ENCODE measurements at places on chromosomes 7 and 10.

DNA sequence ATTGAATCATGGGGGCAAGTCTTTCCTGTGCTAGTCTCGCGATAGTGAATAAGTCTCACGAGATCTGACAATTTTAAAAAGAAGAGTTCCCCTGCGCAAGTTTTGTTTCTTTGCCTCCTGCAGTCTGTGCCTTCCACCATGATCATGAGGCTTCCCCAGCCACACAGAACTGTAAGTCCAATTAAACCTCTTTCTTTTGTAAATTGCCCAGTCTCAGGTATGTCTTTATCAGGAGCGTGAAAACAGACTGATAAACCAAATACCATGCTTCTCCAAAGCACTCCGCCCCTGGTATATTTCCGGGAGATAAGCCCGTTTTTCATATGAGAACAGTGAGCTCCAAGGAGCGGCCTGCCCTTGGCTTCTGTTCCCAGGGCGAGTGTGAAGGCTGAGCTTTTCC is 118.9 kb downstream of the EVX1 start:
- no peak for DNase-seq

- DNase-seq = no peak
Observed at GRCh38 chr10:72276421-72277339, 3.0 kb downstream of the DDIT4 start.

- no peak for DNase-seq
Observed at GRCh38 chr10:33093362-33093761, 135.3 kb upstream of the ITGB1 start.

GRCh38 chr10:15345450-15345849 is 25.6 kb downstream of the FAM171A1 start:
- no peak for DNase-seq

DNA sequence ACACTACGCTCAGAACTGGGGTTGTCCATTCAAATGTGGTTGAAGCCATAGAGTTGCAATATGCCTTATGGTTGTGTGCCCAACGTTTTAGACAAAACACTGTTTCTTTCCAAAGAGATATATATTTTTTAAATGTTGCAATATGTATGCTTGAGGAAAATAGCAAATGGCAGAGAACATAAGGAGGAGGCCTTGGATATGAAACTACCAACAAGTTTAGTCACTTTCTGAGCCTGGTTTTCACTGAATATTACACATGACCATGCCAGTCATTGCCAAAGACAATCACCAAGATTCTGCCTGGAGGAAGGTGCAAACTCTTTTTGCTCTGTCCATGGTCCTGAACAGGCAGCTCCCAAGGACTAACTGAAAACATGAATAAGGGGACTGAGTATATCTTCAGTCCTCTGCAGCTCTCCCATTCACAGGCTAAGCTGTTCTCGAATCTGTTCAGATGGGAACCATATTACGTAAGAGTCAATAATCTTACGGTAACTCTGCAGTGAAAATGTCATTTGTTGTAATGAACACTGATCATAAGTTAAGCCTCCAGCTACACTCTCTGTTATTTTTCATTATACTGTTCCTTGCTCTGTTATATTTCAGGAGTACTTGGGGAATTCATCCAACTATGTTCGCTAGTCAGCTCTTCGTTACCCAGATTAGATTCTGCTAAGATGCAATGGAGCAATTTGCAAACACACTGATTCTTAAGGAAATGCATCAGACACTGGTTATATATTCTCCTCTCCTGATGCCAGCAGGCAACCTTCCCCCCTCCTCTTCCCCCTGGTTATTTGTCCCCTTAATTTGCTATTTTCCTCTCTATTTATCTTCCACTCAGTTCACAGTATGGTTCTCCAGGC is 90.7 kb upstream of the C1QL3 start:
- DNase-seq = no peak

DNA sequence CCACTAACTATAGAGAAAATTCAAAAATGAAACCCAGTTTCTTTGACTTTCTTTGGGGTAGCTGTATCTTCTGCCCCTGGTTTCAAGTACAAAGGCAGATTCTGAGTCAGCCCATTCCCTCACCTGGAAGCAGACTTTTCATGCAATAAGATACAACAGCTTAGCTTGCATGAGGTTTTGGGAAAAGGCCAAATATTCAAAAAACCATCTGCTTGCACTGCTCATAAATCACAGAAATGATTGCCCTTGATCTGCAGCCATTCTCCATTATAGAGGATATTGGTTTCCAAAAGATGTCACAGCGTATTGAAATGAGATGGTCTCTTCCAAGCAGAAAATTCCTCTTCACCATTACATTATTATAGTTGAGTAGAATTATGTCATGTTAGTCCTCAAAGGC is 354.0 kb downstream of the PHF14 start:
- no peak for DNase-seq

GRCh38 chr7:117808910-117809705 is 64.1 kb downstream of the CTTNBP2 start:
- DNase-seq = no peak

DNA sequence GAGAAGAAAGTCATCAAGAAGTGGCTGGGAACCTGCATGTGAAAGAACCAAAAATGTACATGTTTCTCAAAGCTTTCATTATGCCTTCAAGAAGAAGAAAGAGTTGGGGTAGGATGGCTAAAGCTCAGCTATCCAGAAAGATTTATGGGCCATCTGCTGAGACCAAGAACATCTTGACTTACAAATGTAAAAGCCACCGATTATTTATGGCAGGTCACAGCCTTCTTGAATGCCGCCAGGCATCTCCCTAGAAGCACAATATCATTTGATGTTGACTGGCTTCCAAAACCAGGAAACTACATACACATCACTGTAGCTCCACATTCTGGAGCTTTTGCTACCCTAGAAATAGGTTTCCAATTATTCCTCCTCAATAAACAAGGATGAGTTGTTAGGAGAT is 254.2 kb upstream of the AOAH start:
- DNase-seq = no peak

DNA sequence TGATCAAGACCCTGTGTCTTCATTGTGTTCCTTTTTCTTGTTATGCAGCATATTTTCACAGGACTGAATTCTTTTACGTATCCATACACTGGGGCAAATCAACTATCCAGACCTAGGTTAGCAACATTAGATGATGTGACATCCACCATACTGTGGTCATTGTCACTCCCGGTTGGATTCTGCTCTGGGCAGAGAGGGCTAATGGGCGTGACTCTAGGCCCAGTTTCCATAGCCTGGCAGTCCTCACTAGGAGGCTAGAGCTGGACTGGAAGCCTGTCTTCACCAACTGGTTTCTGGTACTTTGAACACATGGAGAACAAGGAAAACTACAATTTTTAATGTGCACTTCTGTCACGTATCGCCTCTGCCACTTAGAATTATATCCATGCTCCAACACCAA is 25.2 kb downstream of the AKR1E2 start:
- no peak for DNase-seq

DNA sequence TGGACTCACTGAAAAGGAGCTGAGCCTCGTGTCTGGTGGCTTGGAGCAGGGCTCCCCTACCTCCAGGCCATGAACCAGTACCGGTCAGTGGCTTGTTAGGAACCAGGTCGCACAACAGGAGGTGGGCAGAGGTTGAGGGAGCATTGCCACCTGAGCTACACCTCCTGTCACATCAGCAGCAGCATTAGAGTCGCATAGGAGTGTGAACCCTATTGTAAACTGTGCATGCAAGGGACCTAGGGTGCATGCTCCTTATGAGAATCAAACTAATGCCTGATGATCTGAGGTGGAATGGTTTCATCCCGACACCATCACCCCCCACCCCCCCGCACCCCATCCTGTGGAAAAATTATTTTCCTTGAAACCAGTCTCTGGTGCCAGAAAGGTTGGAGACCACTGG is 50.4 kb downstream of the TSPAN15 start:
- DNase-seq = no peak

GRCh38 chr7:22555476-22555875 is 55.5 kb upstream of the STEAP1B start:
- DNase-seq = no peak

DNA sequence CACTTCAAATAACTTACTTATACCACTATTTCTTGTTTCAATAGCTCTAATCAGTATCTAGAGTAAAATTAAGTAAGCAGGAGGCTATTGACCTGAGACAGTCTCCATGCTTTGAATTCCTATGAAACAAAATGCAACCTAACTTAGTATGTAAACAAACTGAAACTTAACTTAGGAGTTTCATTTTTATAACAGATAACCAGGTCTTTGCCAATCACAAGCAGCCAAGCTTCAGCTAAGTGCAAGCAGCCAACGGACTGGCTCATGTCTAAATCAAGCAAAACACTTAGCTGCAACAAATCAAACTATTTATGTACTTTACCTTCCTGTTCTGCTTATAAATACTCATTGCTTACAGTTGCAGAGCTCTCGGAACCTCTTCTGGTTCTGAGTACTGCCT is 4.4 kb upstream of the GSTK1 start:
- DNase-seq = no peak

DNA sequence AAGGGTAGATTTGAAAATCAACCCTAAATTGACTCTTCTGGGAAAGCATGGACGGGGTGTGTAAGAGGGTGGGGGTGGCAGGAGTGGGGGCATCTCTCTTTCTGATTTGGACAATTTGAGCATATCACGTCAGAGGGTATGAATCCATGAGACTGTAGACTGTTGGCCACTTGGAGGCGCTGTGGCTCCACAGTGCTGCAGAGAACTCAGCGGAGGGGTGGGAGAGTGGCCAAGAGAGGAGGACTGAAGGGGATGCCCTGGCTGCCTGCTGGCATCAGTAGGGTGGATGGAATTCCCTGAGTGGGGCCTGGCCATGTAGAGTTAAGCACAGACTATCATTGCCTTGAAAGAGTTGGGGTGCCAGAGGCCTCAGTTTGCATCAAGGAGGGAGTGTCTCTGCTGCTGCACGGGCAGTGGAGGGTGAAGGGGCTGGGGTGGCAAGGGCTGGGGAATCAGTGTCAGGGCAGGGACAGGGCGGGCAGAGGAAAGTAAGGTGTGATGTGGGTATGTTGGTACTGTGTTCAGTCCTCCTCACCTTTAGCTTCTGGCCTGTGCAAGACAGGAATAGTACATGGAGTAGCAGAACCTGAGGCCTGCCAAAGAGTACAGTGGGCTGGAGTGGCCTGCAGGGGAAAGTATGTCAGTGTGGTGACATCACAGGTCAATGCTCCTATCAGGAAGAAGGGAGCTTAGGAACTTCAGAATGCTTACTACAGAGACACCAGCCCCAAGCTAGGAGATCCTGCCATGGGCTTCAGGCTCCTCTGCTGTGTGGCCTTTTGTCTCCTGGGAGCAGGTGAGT is 133.5 kb upstream of the PRSS58 start:
- peak; percentile 1 for DNase-seq

DNA sequence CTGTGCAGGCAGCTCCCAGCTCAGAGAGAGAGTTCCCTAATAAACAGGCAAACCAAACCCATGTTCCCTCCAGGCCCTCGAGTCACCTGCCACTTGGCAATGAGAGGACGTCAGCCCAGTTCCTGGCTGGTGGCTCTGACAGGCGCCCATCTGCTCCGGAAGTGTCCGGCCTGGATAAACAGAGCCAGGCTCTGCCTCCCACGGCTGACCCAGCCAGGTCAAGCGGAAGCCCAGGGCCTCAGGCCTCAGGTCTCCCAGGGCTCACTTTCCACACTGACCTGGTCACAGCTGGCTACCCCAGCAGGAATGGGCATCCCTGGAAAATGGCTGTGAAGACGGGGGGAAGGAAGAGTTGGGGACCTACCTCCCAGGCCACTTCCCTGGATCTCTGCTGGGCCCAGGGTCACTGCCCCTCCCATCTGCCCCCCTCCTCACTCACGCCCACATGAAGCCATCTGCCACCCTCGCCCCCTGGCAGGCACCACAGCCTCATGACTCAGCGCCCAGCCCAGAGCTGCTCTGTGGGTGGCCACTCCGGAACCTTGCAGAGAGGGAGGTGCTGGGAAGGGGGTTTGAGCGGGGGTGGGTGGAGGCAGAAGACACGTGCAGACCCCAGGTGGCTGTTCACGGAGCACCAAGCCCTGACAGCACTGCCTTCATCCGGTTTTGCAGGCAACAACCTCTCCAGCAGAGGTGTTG is 37.4 kb upstream of the DUSP5 start:
- DNase-seq = peak; percentile 23

- peak; percentile 92 for DNase-seq
Observed at GRCh38 chr7:2613098-2613930, 18.5 kb upstream of the TTYH3 start.

- DNase-seq = no peak
Observed at GRCh38 chr10:30683496-30683895, 53.9 kb upstream of the LYZL2 start.

DNA sequence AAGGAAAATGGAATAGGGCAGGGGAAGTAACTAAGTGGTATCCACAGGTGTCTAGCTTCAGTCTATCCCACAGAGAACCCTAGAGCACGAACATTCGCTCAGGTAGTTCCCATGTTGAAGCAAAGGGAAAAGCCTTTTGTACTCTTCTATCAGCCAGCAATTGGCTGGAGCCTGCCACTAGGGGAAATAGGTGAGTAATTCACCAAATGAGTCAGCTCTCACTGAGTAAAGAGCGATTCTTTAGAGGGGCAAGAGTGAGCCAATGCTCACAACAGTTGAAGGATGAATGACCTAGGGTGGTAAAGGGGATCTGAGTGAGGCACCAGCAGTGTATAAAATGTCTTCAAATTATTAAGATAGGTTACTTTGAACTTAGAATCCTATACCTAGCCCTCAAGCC is 94.1 kb upstream of the ZNF800 start:
- no peak for DNase-seq

- DNase-seq = no peak
Observed at GRCh38 chr7:131357282-131357880, 29.7 kb downstream of the MKLN1 start.

- DNase-seq = no peak
Observed at GRCh38 chr10:100041306-100042002, 31.7 kb upstream of the DNMBP start.

- peak; percentile 33 for DNase-seq
Observed at GRCh38 chr7:77651575-77652162, 44.6 kb upstream of the RSBN1L start.

DNA sequence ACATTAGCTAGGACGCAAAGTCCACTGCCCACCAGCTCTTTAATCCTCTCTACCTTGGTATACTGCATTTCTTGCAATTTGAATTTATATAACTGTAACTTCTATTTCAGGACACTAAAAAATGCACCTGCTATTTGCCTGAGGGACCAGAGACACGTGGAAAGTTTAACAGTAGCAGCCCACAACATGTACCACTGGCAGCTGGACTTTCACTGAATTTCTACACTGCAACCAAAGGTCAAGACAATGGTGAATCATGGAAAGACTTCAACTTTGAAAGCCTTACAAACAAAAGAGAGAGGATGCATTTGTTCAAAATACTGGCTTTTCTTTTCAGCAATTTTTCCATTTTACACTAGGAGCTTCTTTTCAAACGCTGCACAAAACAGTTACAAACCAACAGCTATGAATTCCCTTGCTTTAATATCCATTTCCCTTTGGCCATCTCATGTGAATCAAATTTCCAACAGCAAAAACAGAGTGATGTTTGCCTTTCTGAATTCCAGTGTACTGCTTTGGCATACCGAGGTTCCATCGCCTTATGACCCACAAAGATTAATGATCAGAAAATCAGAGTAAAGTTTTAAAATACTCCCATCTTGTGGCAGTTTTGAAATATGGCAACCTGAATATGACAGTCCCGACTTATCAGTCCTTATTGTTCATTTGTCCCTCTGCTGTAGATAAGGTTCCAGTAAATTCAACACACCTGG is 29.9 kb upstream of the HNRNPH3 start:
- no peak for DNase-seq

GRCh38 chr10:102394801-102395399 is 605 bp upstream of the NFKB2 start:
- DNase-seq = no peak

- no peak for DNase-seq
Observed at GRCh38 chr7:20403331-20403730, 72.6 kb downstream of the ITGB8 start.

- no peak for DNase-seq
Observed at GRCh38 chr10:78171633-78172400, 138.2 kb downstream of the RPS24 start.

- no peak for DNase-seq
Observed at GRCh38 chr10:114487815-114488536, 83.7 kb upstream of the AFAP1L2 start.
